Stimulated activated CD8-positive, alpha-beta memory T cell treated with anti-CD3 and anti-CD28 coated beads, Interleukin-7, amount 100 ng/mL, for 24 hours (primary cell): ENCODE measurements at places on chromosomes 13 and 19.
A peak's percentile ranks its signal among the peaks of the same experiment; 100 is the strongest.

- DNase-seq: no peak
Measured at GRCh38 chr13:70424428-70424827, 316.2 kb upstream of the KLHL1 start.

GRCh38 chr13:39536274-39536673 is 66.7 kb downstream of the LHFPL6 start:
- DNase-seq: no peak

DNA sequence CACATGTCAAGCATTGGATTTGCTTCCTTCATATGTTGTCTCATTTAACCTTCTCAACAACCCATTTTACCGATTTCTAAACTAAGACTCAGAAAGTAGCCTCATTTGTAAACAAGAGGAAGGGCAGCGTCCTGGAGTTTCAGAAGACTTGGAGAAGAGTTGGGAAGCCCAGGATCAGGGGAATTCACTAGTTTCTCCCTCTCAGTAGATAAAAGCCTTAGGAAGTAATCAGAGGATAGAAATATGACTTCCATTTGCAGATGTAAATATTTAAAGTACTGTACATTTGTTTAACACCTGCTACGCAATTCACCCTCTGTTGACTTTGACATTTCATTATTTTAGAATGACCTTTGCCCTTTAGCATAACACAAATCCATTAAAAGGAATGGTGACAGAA is 216.4 kb downstream of the DCT start:
- no peak for DNase-seq

DNA sequence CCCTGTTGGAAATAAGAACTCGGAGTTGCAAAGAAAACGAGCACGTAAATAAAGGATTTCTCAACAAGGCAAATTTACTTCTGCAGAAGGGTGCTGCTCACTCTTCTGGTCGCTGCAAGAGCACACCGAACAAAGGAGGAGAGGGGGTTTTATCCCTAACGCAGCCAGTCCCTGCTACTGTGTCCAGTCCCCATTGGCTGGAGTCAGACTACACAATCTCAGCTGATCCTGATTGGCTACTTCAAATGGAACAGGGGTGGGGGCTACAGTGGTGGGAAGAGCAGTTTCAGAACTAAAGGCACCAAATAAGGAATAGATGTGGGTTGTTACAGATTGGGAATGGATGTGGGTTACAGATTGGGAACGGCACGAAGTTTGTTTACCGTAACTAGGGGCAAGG is 63.9 kb upstream of the MCF2L start:
- DNase-seq: no peak

DNA sequence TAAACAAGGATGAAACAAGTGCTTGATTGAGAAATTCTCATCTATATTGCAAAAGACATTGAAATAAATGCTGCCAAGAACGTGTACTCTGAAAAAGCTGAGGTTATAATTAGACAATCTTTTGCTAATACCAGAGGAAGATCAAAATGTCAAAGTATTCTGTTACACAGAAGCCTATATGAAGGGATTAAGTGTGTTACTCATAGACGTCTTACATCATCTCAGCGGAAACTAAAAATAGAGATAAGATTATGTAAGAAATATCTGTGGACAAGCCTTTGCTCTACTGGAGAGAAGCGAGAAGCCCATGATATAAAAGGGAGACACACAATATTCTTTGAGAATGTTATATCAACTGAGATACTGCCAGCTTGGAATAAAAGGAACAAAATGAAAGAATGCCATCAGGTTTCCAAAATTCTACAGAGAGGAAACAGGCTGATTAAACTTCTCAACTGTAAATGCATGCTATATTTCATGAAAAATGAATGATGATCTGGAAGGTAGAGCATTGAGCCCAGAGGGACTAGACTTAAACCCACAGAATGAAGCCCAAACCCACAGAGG is 699.0 kb downstream of the GPC5 start:
- DNase-seq: no peak

DNA sequence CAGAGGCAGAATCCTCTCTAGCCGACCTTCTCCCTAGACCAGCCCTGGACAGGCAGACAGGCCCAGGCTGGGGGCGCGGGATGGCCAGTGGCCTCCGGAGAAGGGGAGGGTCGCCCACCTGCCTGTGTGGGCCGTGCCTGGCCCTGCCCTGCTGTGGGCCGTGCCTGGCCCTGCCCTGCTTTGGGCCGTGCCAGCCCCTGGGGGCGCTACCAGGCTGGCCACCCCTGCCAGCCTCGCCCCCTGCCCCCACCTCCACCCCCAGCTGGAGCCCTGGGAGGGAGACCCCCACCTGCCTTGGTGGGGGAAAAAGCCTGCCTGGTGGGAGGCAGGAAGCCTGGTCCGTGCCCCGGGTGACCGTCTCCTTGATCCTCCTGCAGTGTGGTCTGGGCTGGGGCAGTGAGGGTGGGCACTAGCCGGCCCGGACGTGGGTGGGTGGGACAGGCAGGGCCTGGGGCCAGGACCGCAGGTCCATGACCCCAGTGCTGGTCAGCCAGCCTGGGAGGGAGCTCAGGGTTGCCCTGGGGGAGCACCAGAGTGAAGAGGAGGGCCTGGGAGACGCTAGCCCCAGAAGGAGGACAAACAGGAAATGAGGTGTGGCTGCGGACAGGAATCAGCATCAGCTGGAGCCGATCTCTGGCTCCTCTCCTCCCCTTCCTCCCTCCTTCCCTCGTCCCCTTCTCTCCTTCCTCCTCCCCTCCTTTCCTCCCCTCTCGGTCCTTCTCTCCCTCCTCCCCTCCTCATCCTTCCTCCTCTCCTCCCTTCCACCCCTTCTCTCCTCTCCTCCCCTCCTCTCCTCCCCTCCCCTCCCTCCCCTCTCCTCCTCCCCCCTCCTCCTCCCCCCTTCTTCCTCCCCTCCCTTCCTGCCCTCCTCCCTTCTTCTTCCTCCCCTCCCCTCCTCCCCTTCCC is 5.1 kb upstream of the MKNK2 start:
- DNase-seq: no peak

DNA sequence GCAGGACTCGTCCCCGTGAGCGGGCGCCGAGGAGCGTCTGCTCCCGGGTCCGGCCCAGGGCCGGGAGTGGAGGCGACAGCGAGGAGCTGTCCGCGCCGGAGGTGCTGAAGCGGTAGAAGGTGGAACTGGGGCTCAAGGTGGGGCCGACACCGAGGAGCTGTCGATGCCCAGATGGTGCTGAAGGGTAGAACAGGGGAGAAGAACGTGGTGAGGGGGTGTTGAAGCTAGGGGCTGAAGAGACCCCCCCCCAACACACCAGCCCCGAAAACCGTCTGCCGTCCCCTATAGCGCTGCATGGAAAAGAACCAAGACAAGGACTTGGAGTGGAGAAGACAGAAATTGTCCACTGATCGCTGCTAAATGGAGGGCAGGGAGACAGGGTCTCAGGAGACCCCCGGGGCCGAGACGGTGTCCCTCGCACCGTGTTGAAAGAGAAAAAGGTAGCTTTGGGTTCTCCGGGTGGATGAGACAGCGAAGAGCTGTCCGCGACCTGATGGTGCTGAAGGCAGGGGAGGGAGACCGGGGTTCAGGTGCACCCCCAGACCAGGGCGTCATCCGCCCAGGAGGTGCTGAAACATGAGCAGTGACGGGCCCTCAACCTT is 7.1 kb upstream of the PDE4C start:
- no peak for DNase-seq

DNA sequence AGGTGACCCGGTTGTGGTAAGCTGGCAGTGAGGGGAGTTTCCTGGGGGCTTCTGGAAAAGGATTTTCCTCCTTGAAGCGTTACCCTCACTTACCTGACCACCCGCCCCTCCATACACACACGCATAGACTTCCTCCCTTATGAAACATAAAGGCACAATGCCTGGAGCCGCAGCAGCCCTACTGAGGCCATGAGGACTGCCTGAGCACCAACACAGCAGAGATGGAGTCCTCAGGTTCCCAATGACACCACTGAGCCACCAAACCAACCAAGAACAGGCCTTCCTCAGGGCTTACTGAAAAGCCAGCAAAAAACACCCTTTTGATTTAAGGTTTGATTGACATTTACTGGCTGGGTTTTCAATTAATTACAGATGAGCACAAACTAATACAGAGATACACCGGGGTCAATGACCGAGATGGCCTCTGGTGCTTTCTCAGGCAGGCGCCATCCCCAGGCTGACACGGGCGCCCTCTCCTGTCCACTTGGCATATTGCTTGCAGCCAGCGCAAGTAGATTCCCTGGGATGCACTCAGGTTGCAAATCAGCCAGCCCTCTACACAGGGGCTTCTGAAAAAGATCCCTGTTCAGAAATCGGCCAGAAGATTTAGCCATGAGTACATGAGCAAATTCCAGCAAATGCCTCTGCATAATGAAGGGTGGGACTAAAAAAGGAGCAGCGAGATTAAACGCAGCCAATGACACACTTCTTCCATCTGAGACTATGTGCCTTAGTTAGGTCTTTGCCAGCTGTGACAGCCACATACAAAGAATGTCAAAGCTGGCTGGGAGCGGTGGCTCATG is 14.8 kb downstream of the OPA3 start:
- DNase-seq: peak; percentile 39

GRCh38 chr13:19182536-19182935 is 912 bp upstream of the TUBA3C start:
- DNase-seq: no peak

DNA sequence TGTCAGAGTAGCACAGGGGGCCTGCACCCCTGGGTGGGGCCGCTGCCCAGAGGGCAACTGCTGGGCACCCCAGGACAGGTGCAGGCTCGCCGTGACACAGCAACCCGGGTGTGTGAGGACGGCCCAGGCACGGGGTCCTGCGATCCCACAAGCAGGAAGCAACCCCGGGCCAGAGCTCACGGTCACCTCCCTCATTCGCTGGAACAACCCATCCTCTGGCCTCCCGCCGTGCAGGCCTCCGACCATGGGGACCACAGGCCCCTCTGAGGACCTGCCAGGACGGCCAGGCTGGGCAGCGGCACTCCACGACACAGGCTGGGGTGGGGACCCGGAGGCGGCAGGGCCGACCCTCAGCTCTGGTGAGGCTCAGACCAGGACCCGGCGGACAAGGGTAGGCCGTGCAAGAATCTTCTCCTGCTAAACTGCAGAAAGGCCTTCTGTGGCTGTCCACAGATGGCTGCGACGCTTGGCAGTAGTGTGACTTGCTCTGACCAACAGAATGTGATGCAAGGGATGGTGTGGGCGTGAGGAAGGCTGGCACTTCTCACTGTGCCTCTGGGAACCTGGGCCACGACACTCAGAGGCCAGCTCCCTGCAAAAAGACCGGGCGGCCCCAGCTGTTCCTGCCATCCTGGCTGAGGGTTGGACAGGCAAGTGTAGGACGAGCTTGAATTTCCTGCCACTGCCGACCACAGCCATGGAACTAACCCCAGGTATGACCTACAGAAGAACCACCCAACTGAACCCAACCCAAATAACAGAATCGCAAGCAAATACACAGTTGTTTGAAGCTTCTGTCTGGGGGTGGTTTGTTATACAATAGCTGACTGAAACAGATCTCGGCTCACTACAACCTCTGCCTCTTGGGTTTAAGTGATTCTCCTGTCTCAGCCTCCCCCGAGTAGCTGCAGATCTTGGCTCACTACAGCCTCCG is 26.5 kb downstream of the PIP5K1C start:
- DNase-seq: no peak

- no peak for DNase-seq
Measured at GRCh38 chr13:40238761-40239160, 427.7 kb downstream of the FOXO1 start.

- DNase-seq: no peak
Measured at GRCh38 chr19:6216236-6216995, 63.4 kb downstream of the MLLT1 start.

GRCh38 chr19:30469774-30470173 is 97.6 kb downstream of the ZNF536 start:
- DNase-seq: no peak

DNA sequence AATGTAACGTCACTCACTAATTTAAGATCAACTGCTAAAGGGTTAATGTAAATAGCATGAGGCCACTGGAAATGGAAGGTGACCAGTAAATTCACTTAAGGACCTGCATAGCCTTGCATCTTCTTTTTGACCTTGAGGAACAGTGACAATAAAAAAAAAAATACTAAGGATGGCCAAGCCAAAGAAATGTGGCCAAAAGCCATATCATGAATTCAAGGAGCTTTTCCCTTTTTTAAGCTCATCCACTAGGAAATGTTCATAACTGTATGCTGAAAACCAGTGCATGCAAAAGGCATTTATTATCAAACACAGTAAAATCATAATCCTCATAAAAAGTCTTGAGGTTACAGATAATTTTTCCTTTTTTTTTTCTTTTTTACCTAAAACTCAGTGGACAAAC is 77.5 kb downstream of the LHFPL6 start:
- no peak for DNase-seq

DNA sequence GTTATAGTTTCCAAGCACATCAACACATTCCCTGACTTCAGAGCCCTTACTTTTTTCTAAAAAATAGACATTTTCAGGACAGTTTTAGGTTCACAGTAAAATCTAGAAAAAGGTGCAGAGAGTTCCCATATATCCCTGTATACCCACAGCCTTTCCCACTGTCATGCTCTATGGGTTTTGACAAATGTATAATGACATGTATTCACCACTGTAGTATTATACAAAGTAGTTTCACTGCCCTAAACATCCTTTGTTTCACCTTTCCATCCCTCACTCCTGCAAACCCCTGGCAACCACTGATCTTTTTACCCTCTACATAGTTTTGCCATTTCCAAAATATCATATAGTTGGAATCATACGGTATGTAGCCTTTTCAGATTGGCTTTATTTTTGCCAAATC is 15.6 kb downstream of the NAA16 start:
- DNase-seq: no peak

DNA sequence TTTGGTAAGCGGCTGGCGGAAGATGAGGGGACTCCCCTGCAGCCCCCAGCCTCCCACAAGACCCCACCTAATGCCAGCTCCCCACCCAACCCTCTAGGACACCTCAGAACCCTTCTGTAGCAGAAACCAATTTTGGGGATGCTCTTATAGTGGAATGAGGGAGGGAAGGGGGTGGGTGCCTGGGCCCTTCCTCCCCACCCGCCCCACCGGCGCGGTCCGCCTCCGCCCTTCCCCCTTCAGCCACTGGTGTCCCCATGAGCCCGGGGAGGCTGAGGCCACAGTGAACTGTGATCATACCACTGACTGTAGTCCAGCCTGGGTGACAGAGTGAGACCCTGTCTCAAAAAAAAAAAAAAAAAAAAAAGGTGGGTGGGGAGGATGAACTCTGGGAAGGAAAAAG is 16.2 kb downstream of the TLE6 start:
- DNase-seq: no peak

DNA sequence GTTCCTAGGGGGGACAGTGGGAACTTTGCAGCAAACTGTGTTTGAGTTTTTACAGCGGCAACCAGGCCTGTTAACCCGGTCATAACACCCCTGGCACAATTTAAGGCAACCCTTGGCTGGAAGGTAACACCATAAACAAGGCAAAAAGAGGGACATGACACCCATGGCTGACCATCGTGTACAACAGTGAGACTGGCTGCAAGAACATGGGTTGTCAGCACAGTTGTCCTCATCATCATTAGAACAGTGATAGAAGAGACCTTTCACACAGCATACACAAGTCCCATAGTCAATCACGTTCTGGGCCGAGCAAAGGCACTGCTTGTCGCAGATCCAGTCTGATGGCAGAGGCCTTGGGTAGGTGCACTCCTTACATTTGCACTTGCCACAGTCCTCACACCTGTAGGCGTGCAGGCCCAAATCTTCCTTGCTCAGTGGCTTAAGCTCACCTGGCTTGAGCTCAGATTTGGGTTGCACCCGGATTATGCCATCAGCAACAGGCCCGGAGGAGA is 4.1 kb downstream of the SPRY2 start:
- DNase-seq: no peak
